ENCODE measurements at places on chromosomes 13 and 19. TPM values are rescaled to one million over a fixed set of nuclear protein-coding genes. Genes with fewer than 3 reads are reported as not detected.

DNA sequence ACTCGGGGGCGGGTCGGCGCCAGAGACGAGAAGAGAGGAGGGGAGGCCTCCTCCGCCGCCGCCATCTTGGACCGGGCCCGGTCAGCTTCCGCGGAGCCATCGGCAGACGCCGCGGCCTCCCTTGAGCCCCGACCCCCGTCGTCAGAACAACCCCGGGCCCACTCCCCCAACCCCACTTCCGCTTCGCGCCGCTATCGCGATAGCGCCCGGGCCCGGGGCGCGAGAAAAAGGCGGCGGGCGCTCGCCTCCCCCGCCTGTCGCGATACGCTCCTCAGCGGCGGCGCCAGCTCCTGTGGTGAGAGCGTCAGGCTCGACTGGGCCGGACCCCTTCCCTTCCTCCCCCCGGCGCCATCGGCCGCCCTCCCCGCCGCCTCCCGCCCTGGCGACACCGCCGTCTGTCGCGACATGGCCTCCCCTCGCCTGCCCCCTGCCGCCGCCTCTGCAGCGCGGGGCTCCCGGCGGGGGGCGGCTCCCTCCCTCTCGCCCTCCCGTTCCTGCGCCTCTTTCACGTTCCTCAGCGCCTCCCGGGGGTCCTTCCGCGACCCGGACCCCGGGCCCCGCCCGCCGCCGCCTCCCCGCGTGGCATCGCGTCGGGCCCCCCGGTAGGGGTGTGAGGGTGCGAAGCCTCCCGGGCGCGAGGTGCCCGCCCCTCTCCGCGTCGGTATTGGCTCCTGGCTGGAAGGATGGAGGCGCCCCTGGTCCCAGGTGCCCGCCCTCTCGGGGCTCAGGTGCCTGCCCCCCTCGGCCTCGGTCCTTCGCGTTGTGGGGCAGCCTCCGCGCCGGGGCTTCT is at the start of gene CNOT3:
Gene CNOT3, plus strand, starts transcription at position 64 of the 790 bp plus-strand sequence. CDS start 5,217 bp downstream, outside the sequence.
- DNase-seq: no peak

GRCh38 chr13:112186091-112186490 is 119.1 kb downstream of the SOX1 start:
- DNase-seq: no peak

DNA sequence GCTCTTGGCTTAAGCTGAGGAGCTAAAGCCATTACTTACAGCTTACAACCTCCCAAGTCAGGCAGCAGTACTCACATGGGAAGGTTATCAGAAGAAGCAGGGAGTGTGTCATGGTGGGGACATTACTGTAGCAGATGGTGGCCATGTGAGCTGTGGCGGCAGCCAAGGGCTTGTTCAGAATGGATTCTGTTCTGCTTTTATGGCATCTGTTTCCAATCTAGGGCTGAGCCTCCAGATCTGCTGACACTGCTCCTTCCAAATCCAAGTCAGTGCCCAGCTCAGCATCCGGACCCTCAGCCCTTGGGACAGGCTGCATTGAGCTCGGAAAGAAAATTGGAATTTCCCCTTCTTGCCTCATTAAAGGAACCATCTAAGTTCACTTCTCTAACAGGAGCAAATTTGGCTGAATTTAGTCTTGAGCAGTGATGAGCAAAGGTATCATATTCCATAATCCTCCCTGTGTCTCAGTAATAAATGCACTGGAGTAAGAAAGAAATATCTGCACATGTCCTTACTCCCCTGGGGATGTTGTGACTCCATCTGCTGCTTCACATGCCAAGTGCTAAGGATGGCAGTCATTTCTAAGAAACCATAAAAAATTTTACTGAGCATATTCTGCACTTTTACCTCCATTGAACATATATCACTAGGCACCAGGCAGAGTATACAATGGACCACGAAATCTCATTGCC is 73.9 kb downstream of the KCTD12 start:
- peak; percentile 75 for DNase-seq

The UBL3 gene
- total RNA-seq: 25.2 TPM

- DNase-seq: no peak
Observed at GRCh38 chr13:64640002-64640401, 2590.1 kb downstream of the PCDH9 start.

DNA sequence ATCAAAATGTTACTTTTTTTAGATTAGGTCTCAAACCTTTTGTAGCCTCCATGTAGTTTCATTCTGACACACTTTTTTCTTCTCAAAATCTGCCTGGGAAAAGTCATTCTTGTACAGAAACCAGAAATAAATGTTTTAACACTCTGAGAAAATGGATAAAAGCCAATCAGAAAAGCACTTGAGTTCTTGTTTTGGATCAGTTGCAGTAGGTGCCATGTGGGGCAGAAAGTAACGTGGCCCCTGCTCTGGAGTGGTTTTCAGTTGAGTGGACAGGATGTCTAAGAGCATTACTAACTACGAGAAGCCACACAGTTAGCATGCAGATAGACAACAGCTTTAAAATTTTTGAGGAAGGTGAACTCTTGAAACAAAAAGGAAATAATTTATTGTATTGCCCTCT is 19.1 kb downstream of the GPR183 start:
- DNase-seq: no peak

The SIGLECL1 gene
- not detected for total RNA-seq

DNA sequence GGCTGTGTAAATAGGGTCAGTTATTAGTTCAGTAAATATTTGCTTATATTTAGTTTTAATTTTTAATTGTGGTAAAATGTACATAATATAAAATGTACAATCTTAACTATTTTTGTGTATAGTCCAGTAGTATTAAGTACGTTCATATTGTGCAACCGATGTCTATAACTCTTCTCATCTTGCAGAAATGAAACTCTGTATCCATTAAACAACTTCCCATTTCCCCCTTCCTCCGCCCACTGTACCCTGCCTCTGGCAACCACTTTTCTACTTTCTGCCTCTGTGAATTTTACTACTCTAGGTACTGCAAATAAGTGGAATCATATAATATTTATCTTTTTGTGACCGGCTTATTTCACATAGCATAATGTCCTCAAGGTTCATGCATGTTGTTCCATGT is 24.4 kb downstream of the UBAC2 start:
- DNase-seq: no peak

GRCh38 chr13:47555235-47555634 is 445.8 kb downstream of the SUCLA2 start:
- no peak for DNase-seq

DNA sequence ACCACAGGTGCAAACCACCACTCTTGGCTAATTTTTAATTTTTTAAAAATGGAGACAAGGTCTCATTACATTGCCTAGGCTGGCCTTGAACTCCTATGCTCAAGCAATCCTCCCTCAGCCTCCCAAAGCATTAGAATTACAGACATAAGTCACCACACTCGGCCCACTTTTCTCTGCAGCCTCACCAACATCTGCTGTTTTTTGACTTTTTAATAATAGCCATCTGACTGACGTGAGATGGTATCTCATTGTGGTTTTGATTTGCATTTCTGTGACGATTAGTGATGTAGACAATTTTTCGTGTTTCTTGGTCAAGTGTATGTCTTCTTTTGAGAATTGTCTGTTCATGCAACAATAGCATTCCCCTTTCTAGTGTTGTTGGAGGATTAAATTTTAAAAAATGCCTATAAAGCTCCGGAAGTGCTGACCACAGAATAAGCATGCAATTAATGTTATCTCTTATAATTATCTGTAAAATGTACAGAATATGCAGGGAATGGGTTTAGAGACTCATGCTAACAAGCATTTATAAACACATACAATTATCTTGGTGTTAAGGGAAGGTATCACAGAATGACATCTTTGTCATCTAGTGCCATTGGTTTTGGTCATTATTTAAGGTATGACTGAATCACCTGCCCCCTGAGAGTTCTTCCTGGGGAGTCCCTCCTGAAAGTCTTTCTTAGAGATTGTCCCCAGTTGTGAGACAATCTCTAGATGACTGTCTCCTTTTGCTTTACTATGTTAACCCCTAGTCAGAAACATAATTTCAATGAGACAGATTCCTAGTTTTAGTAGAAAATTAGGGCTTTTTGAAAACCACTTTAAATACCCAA is 118.5 kb upstream of the SERTM1 start:
- no peak for DNase-seq

The TNNT1 gene
- 140 TPM for total RNA-seq

The ZNF837 gene
- 0.19 TPM for total RNA-seq

The CDKN2D gene
- 9.4 TPM for total RNA-seq

The EDNRB gene
- 25.6 TPM for total RNA-seq

The CATSPERD gene
- not detected for total RNA-seq

DNA sequence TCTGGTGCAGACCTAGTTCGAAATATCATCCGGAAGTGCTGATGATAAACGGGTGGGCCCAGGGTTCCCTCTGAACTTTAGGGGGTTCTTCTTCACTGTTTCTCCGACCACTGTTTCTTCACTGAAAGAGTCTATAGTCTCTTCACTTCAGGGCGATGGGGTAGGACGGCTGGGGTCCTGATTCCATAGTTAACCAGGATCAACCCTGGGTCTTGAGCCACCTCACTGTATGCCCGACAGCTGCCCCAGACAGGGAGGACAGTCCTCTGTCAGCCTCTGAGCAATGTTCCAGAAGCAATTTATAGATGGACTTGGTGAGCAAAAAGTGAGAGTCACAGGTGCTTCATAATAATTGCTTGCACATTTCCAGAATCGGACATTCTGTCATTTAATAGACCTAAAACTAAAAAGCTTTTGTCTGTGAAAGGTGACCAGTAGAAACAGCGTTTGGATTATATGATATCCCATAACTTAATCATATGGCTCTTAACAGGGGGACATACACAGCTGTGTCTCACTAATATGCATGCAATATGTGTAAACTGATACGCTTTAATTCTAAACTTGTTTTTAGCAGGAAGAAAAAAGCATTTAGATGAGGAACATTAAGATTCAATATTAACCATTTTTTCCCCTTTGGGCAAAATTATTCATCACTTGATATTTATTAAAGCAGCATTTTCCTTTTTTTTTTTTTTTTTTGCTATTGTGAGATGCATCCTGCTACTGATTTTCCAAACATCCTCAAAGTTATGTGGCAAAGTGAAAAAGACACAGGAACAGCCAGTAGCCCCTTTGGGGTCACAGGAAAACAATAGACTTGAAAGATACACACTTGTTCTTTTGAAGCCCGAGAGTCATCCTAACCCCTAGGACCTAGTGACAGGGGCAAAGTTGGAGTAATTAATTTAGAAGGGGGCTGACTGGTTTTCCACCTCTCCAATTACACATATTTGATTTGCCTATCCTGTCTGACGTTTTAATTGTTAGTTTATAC is 277.0 kb downstream of the ZNF536 start:
- DNase-seq: no peak

- no peak for DNase-seq
Observed at GRCh38 chr19:1577929-1578618, 9.9 kb upstream of the MEX3D start.

- DNase-seq: peak; percentile 67
Observed at GRCh38 chr19:1076951-1077350, 10.0 kb downstream of the ARHGAP45 start.
